ENCODE measurements at places on chromosomes 1 and 21.

GRCh38 chr1:211830055-211830327 lies 572 bp downstream of the LPGAT1 start:
- no peak for DNase-seq

- DNase-seq, result no peak
Measured at GRCh38 chr21:27058673-27059605, 92.1 kb upstream of the ADAMTS5 start.

DNA sequence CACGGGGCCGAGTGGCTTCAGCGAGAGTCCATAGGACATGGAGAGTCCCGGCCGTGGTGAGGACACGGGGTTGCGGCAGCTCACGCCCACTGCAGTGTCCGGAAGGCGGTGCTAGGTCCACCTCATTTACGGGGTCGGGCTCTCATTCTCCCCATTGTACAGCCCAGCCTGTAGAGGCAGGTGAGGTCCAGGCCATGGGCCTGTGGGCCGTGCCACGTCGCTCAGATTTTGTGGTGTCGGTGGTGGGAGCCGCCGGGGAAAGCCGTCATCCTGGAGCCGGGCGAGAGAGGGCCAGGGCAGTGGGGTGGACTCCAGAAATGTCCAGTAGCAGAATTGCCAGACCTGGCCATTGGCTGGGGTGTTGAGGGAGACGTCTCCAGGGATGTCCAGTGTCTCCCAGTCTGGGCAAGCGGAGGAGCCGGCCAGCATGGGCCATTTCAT lies 59.4 kb downstream of the PRKCZ start:
- no peak for DNase-seq

DNA sequence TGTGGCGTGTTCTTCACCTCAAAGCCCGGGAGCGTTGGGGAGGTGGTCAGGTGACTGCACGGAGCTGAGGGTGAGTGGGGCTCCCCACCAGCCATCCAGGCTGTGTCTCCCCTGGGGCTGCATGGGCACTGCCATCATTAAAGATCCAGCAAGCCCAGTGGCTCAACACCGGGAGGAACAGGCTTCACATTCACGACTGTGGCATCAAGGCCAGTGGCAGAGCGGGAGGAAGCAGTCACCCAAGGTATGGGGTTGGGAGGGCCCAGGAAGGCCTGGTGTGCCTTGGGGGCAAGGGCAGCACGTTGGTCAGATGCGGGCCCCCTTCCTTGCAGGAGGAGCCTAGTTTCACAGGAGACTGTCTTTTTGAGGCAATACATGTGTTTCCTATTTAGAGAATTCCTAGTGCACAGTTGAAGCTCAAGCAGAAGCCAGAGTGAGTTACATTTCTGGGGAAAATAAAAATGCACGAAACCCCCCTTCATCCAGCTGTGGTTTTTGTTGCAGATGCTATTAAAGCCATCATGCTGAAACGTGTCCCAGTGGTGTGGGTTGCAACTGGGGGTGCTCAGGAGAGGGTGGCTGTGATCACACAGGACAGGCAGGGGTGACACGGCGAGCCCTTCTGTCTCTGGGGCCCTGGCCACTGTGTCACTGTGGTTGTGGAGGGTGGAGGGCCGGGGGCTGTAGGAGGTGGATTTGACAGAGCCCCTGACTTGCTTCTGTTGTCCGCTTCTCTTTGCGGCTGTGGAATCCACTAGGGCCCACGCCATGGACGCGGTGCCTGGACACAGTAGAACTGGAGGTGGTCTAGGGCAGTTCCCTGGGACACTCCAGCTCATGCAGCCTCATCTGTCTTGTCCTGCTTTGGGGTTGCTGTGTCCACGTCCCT lies 34.1 kb downstream of the SNAP47 start:
- no peak for DNase-seq

GRCh38 chr21:38806153-38806941 lies 618 bp downstream of the ETS2 start:
- no peak for DNase-seq

GRCh38 chr1:20058531-20058930 lies 11.5 kb upstream of the PLA2G5 start:
- DNase-seq, result no peak

GRCh38 chr1:150928286-150928685 lies 2.1 kb downstream of the SETDB1 start:
- no peak for DNase-seq

GRCh38 chr1:246597340-246597739 lies 31.1 kb downstream of the CNST start:
- DNase-seq, result no peak
